ENCODE measurements at places on chromosomes 5 and 9.

DNA sequence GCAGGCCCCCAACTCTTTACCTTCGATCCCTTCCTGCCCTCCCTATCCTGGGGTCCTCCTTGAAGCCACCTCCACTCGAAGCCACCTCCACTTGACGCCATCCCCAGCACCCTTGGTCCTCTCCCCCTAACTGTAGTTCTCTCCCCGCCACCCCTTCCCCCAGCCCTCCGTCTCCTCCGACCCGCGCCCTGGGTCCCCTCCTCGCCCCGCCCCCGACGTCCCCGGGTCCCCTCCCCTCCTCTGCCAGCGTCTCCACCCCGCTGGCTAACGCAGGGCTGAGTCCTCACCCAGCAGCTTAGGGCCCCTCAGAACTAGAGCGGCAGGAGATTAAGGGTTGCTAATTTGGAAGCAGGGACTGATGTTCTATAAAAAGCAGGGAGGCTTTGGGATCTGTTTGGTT, 30.6 kb upstream of the ANKRD33B start:
- no peak for DNase-seq

- DNase-seq: no peak
Observed at GRCh38 chr5:31421806-31422586, 109.9 kb downstream of the DROSHA start.

GRCh38 chr5:54748527-54748926, 231.0 kb downstream of the SNX18 start:
- DNase-seq: no peak

DNA sequence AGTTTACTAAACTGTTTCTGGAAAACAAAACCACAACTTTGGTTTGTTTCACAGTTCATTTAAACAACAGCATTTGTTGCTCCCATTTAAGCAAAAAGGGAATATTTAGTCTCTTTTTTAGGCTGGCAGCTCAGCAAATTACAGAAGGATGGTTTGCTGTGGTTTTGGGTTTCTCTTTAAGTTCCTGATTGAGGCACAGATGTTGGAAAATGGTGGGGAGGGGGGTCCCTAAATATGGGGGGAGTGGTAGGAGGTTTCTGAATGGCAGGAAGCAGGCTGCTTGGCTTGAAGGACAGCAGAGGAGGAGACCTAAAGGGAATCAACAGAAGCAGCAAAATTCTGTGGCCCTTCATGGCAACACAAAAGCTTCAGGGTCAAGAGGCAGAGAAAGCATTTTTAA, 263.4 kb downstream of the ZSWIM6 start:
- DNase-seq: no peak

DNA sequence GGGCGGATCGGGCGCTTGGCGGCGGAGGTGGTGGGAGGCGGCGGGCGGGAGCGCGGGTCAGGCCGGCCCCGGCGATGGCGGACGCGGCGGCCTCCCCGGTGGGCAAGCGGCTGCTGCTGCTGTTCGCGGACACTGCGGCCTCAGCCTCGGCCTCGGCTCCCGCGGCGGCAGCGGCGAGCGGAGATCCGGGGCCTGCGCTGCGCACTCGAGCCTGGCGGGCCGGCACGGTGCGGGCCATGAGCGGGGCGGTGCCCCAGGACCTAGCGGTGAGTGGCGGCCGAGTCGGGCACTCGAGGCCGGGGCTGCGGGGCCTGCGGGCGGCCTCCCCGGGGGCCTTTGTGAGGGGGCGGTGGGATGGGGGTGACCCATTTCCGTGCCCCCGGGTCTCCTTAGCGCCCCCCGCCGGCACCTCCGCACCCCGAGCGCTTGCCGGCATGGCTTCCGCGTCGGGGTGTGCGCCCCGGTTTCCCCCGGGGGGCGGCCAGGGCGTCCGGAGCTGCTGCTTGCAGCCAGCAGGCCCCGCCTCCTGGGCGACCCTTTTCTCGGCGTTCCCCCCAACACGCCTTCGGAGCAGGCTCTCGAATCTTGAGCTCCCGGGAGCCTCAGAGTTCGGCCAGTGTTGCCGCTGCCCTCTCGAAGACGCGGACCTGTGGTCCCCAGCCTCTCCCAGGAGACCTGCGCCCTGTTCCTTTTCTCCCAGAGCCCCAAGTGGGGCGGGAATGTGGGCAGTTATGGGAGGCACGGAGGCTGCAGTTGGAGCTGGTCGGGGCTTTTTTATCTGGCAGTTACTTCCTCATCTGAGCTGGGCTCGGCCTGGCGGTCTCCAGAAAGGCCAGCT, 456 bp downstream of the KDM3B start:
- peak; percentile 47 for DNase-seq

GRCh38 chr5:155765715-155766114, 561.2 kb upstream of the SGCD start:
- DNase-seq: no peak

- peak; percentile 48 for DNase-seq
Observed at GRCh38 chr5:52989025-52989780, at the start of gene ITGA2. TSS of gene ITGA2 (plus strand) at chr5:52989352. CDS start at chr5:52989469, 117 bp downstream.

DNA sequence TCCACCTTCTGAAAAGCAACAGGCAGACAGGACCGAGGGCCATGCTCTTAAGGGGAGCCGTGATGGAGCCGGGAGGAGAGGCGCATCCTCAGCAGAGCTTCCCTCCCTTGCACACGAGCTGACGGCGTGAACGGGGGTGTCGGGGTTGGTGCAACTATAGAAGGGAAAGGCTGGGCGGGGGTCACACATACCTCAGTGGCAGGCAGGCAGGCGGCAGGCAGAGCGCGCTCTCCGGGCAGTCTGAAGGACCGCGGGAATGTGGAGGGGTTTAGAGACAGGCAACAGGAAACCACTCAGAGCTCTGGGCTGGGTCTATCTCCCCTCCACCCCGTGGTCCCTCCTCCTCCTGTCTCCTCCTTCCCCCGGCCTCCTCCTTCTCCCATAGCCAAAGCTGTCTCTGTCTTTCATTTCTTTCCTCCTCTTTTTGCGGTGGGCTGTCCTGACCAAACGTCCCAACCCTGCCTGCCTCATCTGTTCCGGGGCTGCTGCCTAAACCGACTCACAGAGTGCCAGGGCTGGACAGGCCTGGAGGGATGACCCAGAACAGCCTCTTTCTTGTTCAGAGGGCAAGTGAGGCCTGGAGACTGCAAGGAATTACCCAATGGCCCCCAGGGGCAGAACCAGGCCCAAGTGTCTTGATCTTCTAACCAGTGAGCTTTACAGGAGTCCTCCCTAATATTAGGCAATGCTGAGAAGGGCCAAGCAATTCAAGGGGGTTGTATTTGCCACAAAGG, at the start of gene SPARC:
SPARC (minus strand) TSS at position 242 of the 734 bp plus-strand sequence. CDS start 10,727 bp downstream, outside the sequence.
- peak; percentile 76 for DNase-seq

DNA sequence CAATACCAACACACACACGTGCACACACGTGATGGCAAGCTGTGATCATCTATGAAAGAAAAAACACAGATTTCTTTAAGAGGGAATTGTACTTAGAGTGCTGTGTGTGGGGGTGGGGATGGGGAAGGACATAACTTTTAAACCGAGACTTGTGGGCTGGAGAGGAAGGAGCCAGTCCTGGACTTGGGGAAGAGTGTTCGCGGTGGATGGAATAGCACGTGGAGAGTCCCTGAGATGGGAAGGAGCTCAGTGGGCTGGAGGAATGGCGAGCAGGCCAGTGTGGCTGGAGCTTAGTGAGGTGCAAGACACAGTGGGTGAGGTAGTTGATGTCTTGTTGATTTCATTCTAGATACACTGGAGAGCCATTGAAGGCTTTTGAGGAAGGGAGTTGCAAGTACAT, 78.5 kb downstream of the RGS3 start:
- DNase-seq: no peak

GRCh38 chr5:132526290-132526973, 16.9 kb downstream of the IL5 start:
- DNase-seq: peak; percentile 38

- no peak for DNase-seq
Observed at GRCh38 chr5:40634593-40634992, 45.1 kb upstream of the PTGER4 start.

DNA sequence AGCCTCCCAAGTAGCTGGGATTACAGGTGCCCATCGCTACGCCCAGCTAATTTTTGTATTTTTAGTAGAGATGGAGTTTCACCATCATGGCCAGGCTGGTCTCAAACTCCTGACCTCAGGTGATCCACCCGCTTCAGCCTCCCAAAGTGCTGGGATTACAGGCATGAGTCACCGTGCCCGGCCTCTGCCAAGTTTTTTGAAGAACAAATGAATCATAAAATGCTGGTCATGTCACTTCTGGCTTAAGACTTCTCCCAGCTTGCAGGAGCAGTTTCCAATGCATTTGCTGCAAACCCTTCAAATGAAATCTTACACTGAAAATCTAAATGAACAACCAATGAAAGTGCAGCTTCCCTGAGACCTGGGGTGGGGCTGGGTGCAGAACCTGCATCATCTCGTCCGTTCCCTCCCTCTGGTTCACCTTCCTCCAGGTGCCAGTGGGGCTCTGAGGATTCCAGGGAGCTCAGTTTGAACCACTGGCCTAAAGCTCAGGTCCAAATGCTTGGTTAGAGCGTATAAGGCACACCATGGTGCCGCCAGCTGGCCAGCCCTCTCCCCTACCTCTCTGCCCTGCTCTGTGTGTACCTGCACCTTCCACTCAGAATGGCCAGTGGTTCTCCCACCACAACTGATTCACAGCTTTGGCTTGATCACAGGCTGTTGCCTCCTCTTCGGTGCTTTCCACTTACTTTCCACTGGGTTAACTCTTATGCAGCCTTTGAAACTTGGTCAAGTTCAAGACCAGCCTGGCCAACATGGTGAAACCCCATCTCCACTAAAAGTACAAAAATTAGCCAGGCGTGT, 39.8 kb upstream of the FUBP3 start:
- peak; percentile 29 for DNase-seq

- no peak for DNase-seq
Observed at GRCh38 chr5:158619083-158619788, 480.5 kb downstream of the EBF1 start.

DNA sequence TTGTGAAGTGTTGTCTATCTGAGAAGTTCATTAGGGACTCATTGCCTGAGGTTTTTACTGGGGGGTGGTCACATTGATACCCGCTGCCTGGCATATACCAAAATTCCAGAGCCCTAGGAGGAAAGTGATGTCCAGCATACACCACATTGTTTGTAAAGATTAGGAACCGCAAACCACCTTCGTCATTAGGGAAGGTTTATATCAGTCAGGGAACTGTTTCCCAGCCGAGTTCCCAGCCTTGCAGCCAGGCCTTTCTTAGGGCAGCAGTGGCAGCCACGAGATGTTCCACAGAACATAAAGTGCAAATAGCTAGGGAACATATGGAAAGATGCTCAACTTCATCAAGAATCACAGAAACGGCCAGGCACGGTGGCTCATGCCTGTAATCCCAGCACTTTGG, 40.4 kb upstream of the NRARP start:
- no peak for DNase-seq

DNA sequence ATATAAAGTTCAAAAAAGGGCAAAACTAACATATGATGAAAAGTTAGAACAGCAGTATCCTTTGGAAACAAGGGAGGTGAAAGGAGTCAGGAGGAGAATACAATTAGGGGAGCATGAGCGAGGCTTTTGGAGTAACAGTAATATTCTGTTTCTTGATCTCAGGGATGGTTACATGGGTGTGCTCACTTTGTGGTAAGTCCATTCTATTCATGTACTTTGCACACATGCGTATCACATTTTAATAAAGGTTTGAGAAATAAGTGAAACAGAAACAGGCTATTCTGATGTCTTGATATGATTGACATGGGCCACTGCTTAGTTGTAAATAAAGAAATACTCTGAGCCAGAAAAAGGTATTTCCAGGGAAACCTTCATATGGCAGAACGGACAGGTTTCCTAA, 208.8 kb downstream of the SPOCK1 start:
- DNase-seq: no peak

DNA sequence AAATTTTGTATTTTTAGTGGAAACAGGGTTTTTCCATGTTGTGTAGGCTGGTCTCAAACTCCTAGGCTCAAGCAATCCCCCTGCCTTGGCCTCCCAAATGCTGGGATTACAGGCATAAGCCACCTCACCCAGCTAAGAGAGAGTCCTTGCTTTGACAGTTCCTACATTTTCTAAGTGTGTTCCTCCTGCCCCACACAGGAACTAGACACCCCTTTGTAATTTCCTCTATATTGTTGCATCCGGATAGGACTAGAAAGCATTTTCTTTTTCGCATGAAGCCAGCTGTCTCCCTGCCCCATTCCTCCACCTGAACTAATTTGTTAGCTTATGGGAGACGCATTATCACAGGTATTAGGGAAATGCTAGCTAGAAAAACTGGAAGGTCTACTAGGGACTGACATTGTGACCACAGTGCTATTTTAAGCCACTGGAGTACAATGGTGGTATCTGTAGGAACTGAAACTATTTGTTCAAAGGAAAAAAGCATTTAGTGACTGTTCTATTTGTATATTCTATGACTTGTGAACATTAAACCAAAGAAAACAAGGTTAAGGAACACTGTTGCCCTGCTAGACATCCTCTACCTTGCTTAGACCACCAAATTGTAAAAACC, 214.1 kb downstream of the SMARCA2 start:
- DNase-seq: no peak

- DNase-seq: no peak
Observed at GRCh38 chr5:62707563-62707962, 128.9 kb downstream of the LRRC70 start.

DNA sequence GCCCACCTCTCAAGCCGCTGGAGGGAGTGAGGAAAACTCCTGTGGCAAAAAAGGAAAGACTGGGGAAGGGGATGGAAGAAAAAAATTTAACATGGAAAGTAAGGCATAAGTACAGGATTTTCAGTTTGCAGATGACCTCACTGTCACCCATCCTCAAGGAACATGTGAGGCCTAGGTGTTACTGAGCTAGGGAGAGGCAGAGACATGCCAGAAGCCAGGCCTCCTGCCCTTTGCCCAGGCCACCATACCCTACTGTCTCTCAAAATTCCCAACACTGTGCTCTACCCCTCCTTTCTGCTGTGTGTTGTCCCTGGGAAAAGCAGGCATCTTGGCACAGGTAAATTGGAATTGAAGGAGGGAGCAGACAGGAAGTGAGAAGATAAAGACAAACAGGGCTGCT, 4.4 kb upstream of the MGAT1 start:
- DNase-seq: no peak

DNA sequence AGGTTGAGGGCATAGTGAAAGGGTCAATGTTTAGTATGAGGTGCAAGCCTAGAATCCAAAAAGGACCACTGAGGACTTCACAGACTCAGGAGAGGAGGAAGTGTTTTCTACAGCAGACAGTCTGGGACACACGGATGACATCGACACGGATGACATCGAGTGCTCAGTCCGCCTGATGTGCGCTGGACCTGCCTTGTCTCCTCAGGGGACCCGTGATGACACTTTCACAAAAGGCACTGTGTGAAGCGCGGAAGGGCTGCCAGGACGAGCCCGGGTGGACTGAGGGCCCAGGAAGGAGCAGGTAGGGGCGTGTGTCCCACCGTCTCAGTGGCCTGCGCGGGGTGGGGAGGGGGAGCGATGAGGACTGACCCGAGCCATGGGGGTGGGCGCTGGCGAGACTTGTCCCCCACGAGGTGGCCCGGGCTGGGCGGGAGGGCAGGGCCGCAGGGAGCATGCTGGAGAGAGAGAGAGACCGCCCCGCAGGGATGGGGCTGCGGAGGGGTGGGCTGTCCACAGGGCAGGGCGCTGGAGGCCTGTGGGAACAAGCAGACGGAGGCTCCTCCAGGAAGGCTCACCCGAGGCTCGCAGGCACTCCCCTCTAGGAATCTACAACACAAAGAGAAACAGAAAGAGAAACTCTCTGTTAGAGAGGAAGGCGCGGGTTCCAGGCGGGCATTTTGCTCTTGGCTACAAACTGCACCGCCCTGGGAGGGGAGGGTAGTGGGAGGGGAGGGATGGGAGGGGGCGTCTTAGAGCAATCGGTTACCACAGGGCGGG, 54.9 kb downstream of the USP20 start:
- DNase-seq: no peak

GRCh38 chr5:90871391-90871991, 312.9 kb downstream of the ADGRV1 start:
- DNase-seq: no peak

- no peak for DNase-seq
Observed at GRCh38 chr5:141050622-141051520, at the start of gene PCDHB1. TSS of gene PCDHB1 (plus strand) at chr5:141051374. CDS start at chr5:141051471, 97 bp downstream.

GRCh38 chr5:135635451-135635850, 56.7 kb upstream of the CXCL14 start:
- no peak for DNase-seq
